Stimulated activated CD4-positive, alpha-beta T cell treated with anti-CD3 and anti-CD28 coated beads, Interleukin-15, amount 100 ng/mL, for 48 hours (primary cell): ENCODE measurements at places on chromosomes 6 and 20.

DNA sequence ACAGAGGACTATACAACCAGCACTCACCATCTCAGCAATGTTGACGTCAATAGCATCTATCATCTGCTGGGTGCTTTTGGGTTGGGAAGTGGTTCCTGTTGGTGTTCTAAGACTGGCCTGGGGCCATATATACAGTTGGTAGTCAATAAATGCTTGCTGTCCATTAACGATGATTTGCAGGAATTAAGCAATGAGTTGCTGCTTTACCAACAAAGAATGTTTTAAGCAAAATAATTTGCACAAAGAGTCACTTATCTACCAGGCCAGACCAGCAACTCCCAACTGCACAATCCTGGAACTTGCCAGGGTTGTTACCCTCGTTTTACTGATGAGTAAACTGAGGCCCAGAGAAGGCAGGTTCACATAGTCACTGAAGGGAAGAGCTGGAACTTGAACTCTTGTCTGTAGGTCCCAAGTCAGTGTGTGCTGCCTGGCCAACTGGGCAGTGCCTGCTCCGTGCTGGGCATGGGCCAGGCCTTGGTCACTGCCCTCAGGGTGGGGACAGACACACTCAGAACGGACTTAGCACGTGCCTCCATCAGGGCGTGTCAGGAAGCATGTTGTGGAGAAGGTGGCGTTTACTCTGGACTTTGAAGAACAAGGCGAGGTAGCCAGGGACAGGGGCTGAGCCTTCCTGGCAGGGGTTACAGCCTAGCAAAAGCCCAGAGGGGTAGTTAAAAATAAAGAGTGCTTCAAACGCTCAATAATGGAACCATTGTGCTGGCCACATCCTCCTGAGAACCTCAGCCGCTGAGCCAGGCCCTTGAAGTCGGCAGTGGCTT lies 2.5 kb upstream of the SRC start:
- DNase-seq = no peak

DNA sequence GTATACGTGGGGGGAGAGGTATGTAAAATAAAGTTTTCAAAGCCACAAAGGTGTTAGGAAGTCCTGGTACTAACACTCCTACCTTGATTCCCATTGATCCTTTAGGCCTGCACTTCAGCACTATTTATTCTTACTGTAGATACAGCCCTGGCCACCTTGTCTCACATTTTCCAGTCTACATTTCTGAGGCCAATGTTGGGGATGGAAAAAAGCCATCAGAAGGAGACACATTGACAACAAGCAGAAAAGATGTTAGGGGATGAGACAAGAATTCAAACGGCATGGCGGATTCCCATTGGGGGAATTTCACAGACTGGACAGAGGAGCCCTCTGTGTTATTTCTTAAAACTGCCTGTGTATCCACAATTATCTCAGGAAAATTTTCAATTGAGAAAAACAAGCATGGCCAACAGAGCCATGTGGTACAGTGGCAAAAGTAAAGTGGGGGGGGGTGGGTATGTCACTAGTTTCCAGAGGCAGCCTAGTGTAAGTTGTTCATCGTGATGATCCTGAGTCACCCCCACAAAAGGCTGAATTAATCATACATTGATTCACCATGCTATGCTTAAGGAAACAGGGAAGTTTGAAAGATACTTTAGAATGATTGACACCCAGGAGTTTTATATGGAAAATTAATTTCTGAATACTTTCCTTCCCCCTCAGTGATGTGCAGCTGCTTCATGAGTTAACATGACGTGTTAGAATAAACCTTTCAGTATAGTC lies 40.5 kb downstream of the RREB1 start:
- DNase-seq = no peak

GRCh38 chr6:161279677-161280415 lies 6.0 kb upstream of the AGPAT4 start:
- DNase-seq = no peak

DNA sequence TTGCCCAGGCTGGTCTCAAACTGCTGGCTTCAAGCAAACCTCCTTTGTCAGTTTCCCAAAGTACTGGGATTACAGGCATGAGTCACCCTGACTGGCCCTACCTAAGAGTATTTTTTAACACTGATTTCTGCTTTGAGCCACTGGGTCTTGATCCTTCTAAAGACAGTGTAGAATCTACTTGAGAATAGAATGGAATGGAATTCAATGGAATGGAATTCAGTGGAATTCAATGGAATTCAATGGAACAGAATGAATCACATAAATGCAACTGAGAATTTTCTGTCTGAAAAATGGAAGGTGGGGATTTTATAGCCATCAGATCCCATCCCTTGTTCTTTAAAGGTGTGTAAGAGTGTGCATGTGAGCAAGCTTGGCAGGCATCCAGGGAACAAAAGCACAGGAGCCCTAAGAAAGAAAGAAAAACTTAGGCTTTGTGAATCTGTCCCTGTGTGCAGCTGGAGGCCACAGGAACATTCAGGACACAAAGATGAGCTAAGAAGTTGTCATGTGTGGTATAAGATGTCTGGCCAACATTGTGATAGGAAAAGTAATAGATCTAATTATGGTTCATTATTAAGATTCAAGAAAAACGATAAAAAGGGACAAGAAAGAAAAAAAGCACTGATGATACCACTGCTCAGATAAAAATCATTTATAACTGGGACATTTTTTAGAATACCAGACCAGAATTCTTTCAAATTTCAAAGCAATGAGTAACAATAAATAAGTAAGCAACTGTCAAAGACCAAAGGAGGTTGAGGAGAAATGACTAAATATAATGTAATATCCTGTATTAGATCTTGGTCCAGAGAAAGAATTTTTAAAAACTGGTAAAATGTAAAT lies 681.0 kb upstream of the GJE1 start:
- no peak for DNase-seq

DNA sequence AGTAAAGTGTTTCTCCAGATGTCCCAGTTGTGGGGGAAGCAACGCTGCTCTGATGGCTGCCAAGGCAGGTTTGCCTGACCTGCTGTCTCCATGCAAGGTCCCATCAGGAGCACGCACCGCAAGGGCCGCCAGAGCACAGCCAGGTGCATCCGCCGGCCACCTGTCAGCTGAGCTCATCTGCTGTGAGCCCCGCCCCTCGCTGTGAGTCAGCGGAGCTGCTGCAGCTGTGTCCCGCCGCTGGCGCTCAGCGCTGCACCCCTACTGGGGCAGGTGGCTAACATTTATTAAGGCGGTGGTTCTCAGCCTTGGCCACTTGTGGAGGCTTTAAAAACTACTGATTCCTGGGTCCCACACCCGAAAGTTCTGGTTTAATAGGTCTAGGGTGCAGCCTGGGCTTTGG lies 225.7 kb downstream of the UST start:
- peak; percentile 6 for DNase-seq

DNA sequence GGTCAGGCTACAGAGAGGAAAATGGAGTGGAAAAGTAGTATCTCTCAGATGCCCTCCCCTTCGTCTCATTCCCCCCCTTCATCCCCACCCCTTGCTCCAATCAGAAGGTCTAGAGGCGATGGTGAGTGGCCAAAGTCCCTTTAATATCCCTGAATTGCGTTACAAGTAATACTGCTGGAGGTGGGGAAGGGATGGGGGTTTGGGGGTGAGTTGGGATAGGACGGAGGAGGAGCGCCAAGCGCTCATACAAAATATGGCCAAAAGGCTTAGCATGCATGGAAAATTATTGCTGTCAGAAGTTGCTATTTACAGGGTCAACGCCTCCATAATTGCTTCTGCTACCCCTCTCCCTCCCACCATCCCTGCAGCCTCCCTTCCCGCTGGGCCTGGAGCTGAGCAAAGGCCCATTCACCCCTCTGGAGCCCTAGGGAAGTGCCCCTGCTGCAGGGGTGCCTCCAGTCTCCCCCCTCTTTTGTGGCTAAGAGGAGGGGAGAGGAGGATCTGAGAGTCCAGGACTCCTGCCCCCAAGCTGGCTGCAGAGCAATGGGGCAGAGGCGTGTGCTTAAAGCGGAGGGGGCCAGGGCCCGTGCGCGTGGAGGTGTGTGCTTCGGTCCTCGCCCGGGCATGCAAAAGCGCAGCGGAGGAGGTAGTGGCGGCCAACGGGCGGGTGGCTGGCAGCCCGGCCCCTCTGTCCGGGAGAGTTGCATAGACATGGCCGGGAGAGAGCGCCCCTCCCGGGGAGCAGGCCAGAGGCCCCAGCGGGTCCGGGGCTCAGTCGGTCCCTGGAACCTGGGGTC lies 8.7 kb upstream of the SRXN1 start:
- no peak for DNase-seq

DNA sequence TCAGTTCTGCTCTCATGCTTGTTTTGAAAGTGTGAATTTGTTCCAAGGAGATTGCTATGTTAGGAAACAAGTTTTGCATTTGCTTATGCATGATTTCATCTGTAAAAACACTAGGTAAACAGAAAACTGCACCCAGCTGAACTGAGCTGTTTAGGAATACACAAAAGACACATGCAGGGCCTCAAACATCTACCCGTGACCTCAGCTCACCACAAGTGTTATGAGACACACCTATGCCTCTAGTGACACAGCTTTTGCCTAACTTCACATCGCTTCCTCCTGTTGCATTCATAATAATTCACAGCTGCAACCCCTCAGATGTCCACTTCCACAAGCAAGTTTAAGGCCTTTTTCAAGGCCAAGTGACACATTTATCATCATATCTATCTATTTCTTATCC lies 98.0 kb upstream of the SLC24A3 start:
- no peak for DNase-seq

DNA sequence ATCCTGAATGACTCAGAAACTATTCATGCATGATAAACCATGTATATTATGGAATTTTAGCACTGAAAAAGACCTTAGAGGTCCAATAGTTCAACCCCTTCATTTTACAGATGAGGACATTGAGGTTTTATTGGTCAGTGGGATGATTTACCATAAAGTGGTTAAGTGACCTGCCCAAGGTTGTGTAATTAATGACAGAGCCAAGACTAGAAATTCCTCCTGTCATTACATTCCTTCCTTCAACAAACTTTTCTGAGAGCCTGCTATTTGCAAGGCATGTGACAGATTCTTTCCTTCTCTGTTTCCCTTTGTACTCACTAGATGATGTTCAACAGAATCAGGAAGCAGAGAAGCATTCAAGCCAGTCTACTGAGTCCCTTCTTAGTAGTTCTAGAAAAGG lies 170.7 kb upstream of the KCNK16 start:
- DNase-seq = no peak

GRCh38 chr20:56605261-56605996 lies 23.7 kb upstream of the TFAP2C start:
- DNase-seq = no peak

DNA sequence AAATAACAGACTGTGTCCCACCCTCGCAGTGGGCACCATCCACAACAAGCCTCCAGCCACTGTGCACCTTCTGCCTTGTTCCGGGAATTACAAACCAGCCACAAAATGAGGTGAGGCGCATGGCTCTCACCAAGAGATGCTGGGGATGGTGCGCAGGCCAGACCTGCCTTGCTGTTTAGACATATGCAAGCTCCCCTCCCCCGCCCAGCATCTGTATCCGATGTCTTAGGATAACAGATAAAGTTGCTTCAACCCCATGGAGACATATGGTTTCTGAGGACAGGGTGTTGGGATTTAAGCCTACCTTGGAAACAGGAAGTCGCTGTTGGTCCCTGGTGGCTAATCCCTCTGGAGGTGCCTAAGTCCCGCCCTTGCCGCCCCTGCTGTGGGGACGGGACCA lies 50.4 kb upstream of the MPC1 start:
- no peak for DNase-seq

DNA sequence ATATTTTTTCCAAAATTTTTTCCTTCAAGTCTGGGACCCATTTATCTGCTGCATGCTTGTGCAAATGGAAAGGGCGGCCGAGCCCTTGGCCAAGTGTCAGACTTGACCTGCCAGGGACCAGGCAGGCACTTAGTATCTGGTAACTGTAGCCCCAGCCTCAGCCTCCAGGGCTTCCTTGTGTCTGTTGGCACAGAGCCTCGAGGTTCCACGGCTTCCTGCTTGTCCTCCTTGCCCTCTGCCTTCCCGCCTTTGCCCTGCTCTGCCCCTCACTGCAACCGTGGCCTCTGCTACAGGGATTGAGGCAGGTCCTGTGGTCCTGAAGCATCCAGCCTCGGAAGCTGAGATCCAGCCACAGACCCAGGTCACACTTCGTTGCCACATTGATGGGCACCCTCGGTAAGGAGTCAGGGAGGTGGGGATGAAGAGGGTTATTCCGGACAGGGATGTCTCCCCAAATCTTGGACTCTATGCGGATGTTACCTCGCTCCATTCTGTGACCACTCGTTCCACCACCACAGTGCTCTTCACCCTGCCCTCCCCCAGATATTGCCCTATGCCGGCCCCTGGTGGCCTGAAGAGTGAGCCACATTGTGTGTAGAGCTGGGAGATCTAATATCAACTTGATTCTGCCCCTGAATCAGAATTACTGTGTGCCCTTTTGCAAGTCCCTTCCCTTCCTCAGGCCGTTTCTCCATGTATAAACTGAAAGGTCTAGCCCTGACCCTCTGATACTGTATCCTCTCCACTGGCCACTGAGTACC lies 41.5 kb upstream of the SRF start:
- no peak for DNase-seq

- no peak for DNase-seq
Measured at GRCh38 chr6:31878222-31878621, 575 bp downstream of the SLC44A4 start.

- no peak for DNase-seq
Measured at GRCh38 chr6:22132656-22133055, 164.2 kb downstream of the PRL start.
